ENCODE measurements at places on chromosomes 16 and 17. TPM values are rescaled to one million over a fixed set of nuclear protein-coding genes. Genes with fewer than 3 reads are reported as not detected.

RCVRN gene
- polyA plus RNA-seq: not detected

HID1 gene
- 17.1 TPM for polyA plus RNA-seq

CES5A gene
- 0.05 TPM for polyA plus RNA-seq

TBC1D3H gene
- not detected for polyA plus RNA-seq

GNGT2 gene
- not detected for polyA plus RNA-seq

RPL19 gene
- polyA plus RNA-seq: 2,522 TPM

MYCBPAP gene
- polyA plus RNA-seq: 0.22 TPM

AANAT gene
- polyA plus RNA-seq: 0.03 TPM

ENPP7 gene
- 1.1 TPM for polyA plus RNA-seq

NPIPA5 gene
- polyA plus RNA-seq: 21.5 TPM

CRISPLD2 gene
- 0.25 TPM for polyA plus RNA-seq

RBFOX1 gene
- not detected for polyA plus RNA-seq

CCL13 gene
- not detected for polyA plus RNA-seq

HBQ1 gene
- 4.9 TPM for polyA plus RNA-seq
